T-helper 1 cell (primary cell): ENCODE measurements at places on chromosomes 3 and 15.
A peak's percentile ranks its signal among the peaks of the same experiment; 100 is the strongest.

DNA sequence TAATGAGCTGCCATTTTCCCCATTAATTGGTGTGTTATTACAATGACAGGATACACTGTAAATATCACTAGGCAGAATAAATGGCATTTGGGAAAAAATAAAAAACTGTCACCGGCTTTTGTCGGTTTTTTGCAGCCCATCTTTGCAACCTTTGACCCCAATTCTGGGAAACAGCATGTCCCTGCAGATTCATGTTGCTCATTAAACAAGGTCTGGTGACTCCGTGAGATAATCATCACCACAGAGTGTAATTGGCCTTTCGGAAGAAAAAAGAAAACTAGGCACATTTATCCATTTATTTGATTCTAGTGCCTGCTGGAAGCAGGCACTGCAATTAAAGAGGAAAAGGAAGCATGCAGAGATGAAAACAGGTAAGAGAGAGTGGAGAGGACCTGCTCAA is 64.5 kb downstream of the TRAT1 start:
- DNase-seq, result no peak

GRCh38 chr15:89754361-89755154 is 3.5 kb upstream of the MESP1 start:
- no peak for DNase-seq

DNA sequence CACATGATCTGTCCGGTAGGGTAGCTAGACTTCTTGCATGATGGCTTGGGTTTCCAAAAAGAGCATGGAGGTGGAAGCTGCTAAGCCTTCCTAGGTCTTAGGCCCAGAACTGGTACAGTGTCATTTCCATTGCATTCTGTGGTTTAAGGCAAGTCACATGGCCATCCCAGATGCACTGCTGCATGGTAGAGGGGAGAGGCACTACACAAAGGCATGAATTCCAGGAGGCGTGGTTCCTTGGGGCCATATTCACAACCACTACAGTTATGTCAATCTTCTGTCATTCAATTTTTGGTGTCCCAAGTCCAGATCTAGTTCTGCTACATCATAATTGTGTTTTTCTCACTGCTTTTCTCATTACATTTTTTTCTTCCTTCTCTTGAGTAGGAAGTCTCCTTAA is 122.2 kb upstream of the CHRM5 start:
- no peak for DNase-seq

DNA sequence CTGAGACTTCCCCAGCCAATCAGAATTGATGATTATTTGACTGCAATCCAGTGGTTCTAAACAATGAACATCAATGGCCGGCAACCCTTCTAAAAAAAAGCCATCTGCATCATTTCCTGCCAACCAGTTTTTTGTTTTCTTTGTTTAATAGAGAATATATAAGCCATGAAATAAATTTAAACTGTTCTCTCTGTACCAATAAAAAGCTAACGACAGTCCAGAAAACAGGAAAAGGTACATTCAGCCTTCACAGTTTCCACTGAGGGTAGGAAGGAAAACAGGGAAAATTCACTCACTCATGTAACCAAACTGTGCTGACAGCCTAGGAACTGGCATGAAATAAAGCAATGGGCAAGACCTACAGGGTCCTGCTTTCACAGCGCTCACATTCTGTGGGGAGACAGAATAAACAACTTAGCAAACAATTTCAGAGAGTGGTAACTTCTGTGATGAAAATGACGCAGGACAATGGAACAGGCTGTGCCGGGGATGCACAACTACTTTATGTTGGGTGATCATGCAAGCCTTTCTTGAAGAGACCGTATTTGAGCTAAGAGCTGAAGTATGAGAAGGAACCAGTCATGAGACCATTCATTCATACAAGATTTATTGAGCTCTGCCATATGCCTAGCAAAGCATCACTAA is 630.1 kb downstream of the MAGI1 start:
- DNase-seq, result no peak

GRCh38 chr3:194773771-194774455 is 88.2 kb downstream of the FAM43A start:
- no peak for DNase-seq

GRCh38 chr3:20622304-20622703 is 436.3 kb upstream of the SGO1 start:
- DNase-seq, result no peak

GRCh38 chr3:172771672-172772071 is 21.1 kb downstream of the ECT2 start:
- no peak for DNase-seq

DNA sequence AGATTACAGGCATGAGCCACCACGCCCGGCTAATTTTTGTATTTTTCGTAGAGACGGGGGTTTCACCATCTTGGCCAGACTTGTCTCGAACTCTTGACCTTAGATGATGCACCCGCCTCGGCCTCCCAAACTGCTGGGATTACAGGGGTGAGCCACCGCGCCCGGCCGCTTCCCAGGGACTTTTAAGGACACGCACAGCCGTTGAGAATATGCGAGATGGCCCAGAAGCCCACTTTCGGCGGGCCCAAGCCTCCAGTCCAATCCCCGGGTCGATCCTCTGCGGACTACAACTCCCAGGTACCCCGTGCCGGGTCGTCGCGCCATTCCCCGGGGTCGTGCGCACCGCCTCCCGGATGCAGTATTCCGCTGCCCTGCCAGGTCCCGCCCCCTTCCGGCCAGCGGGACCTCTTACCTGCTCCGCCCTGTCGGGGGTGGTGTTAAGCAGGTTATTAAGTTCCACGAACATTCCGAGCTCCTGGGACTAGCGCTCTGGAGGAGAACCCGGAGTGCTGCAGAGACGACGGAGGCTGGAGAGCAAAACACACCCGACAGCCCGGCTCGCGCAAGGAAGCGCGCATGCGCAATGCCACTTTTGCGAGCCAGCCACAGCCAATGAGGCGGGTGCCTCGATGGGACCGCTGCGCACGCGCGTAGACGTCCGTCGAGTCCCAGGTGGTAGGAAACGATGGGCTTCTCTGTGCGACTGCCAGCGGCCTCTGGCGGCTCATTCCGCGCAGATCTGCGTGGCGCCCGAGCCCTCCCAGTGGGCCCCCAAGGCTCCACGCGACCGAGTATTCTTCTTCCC is at the start of gene ELP6:
Gene ELP6 (minus strand): TSS at position 588 of the 805 bp plus-strand sequence. CDS start 122 bp downstream, at position 466.
- peak; percentile 96 for DNase-seq

- no peak for DNase-seq
Observed at GRCh38 chr3:120894316-120895057, 13.5 kb upstream of the STXBP5L start.

- no peak for DNase-seq
Observed at GRCh38 chr3:24628523-24629258, 134.0 kb upstream of the THRB start.

GRCh38 chr3:48301020-48301799 is 32.3 kb downstream of the SPINK8 start:
- DNase-seq, result peak; percentile 79

GRCh38 chr3:84039099-84039498 is 919.7 kb upstream of the CADM2 start:
- no peak for DNase-seq
